Astrocyte of the spinal cord (primary cell): ENCODE measurements at places on chromosomes 2 and 18.

GRCh38 chr2:154832711-154833110 lies 134.2 kb downstream of the KCNJ3 start:
- no peak for DNase-seq

- no peak for DNase-seq
These were observed 38.2 kb downstream of the FOSL2 start for GRCh38 chr2:28430788-28431418.

GRCh38 chr2:216034065-216034464 lies 20.7 kb upstream of the MREG start:
- DNase-seq = peak; percentile 83

DNA sequence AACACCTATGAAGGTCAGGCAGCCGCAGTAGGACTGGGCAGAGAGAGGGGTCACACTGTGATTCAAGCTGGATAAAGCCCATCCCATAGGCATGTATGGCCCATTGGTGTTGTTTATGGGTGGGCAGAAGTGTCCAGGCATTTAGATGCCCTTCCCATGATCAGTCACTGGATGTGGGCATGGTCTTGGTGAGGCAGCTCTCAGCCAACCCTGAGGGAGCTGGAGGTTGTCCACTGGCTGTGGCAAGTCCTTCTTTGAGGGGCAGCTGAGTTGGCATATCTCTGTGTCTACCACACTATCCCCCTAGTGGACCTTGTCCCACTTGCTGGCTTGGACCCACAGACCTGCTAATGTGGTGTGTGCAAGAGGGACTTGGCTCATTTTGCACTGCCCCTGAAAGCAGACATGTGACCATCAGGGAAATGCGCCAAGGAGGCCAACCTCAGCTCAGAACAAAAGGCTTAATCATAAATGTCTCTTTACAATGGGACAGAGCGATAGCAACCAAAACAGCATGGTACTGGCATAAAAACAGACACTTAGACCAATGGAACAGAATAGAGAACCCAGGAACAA lies 82.0 kb downstream of the TMEM17 start:
- no peak for DNase-seq

DNA sequence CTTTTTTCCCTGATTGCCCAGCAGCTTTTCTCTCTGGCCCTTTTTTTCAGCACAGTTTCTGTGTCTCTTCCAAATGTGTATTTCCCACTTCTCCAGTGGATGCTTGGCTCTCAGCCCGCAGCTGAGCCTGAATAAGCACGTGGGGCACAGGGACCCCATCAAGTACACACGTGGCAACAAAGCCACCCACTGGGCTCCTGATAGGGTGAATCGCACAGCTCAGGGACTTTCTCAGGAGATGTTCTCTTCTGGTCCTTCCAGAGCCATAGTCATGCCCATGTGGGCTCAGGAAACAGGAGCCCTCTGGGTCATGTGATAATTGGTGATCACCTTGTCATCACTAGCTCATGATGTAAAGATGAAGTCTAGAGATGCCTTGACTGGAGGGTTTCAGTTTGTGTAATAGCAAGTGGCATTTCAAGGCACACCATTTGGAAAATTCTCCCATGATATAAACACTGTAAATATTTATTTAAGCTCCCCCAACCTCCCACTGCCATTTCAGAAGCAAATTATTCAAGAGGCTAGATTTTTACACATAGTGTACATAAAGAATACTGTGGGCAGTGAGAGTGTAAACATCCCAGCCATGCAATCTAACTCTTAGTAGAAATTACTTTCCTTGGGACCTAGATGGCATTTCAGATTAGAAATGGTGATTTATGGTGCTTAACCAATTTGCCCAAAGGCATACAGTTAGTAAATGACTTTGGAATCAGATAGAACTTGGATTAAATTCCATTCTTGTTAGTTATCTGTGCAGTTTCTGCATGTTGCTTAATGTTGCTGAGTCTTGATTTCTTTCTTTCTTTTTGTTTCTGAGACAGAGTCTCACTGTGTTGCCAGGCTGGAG lies 597.5 kb downstream of the SLC4A3 start:
- peak; percentile 62 for DNase-seq

GRCh38 chr2:184472481-184472880 lies 125.8 kb upstream of the ZNF804A start:
- no peak for DNase-seq

- no peak for DNase-seq
These were observed 77.5 kb downstream of the TMEM200C start for GRCh38 chr18:5817816-5818215.

GRCh38 chr2:191311627-191312026 lies 66.4 kb downstream of the MYO1B start:
- DNase-seq = peak; percentile 66

- no peak for DNase-seq
These were observed 10.1 kb downstream of the IL37 start for GRCh38 chr2:112920923-112921532.

- DNase-seq = no peak
These were observed 389.1 kb downstream of the LRRTM1 start for GRCh38 chr2:79915455-79915854.

DNA sequence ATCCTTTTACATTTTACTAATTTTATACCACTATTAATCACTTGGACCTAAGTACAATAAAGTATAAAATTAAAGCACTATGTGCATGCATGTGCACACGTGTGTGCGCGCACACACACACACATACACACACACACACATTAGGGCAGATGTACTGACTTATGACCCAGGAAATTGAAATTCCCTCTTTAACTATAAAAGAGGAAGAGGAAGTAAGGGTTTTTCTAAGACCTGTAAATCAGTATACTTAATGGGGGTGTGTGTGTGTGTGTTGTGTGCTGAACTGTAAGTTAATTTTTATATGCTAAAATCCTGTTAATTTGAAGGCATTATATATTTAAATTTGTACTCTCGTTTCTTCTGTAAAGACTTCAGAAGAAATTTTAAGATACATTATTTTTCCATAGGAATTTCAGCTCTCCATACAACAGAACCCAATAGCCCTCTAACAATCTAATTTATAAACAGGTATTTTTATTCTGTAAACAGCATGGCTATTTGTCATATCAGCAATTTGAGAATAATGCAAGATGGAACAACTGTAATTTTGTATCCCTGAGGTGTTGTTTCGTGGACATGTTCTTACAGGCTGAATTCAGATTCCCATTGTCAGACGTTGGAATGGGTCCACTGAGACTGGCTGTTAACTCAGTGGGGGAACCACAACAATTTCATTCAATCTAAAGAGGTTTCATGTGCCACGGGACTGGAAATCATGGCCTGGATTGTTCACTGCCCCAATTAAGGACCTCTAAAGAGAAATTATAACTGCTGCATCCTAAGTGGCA lies 90.9 kb downstream of the PLA2R1 start:
- DNase-seq = no peak

- no peak for DNase-seq
These were observed 51.5 kb downstream of the TWIST2 start for GRCh38 chr2:238899386-238899785.

GRCh38 chr18:49041435-49042245 lies 90.9 kb upstream of the SMAD7 start:
- DNase-seq = peak; percentile 58

GRCh38 chr2:236352761-236353593 lies 88.8 kb upstream of the ASB18 start:
- DNase-seq = peak; percentile 33

GRCh38 chr2:206392118-206392517 lies 51.2 kb upstream of the ADAM23 start:
- peak; percentile 43 for DNase-seq

- DNase-seq = no peak
These were observed 8.3 kb downstream of the ASAP2 start for GRCh38 chr2:9214873-9215272.

DNA sequence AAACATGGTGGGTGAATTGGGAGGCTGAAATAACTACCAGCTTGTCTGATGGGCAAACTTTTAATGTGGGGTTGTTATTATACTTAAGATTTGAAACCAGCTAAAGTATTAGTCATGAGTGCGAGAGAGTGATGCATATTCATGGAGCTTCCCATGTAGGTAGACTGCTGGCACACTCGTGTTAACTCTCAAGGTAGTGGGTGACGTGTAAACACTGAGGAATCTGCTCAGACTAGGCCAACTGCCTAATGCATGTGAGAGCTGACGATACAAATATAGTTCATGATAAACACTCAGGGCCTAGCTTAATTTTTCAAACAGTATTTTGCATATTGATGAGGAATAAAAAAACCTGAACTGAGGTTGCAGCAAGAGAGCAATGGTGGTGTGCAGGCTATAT lies 1165.7 kb upstream of the PIK3C3 start:
- DNase-seq = no peak
